Thoracic aorta endothelial cell (primary cell): ENCODE measurements at places on chromosomes 3 and 15. TPM values are rescaled to one million over a fixed set of nuclear protein-coding genes. Genes with fewer than 3 reads are reported as not detected.

The UCN2 gene
- not detected in 2 replicates for total RNA-seq

The C3orf49 gene
- not detected in 2 replicates for total RNA-seq

The TMIE gene
- total RNA-seq = 0.13 and 0.36 TPM in 2 replicates

The ACSBG1 gene
- 0.29 TPM in 1 of 2 replicates, not detected in the other for total RNA-seq

The CELF6 gene
- 0.07 TPM in 1 of 2 replicates, not detected in the other for total RNA-seq

The POC1A gene
- 8.0 and 12.6 TPM in 2 replicates for total RNA-seq

The CLDN11 gene
- total RNA-seq = 7.5 and 191 TPM in 2 replicates

The AP3B2 gene
- not detected in 2 replicates for total RNA-seq

The SLC35G2 gene
- 21.9 and 27.5 TPM in 2 replicates for total RNA-seq

The SEMA5B gene
- total RNA-seq = 0.07 TPM in 1 of 2 replicates, not detected in the other

The CCDC12 gene
- 30.4 and 33.4 TPM in 2 replicates for total RNA-seq

The NUP210 gene
- 0.53 and 17.7 TPM in 2 replicates for total RNA-seq

The FAM81A gene
- total RNA-seq = 0.80 and 1.1 TPM in 2 replicates

The GPR62 gene
- 0.07 TPM in 1 of 2 replicates, not detected in the other for total RNA-seq

The LRTM1 gene
- not detected in 2 replicates for total RNA-seq

The CIP2A gene
- 52.4 and 72.9 TPM in 2 replicates for total RNA-seq

The ZBBX gene
- 0.07 TPM in 1 of 2 replicates, not detected in the other for total RNA-seq

The SERPINI2 gene
- not detected in 2 replicates for total RNA-seq

The IQCH gene
- 2.4 and 2.9 TPM in 2 replicates for total RNA-seq

The SENP8 gene
- 1.1 and 1.9 TPM in 2 replicates for total RNA-seq

The PLSCR4 gene
- 63.7 and 129 TPM in 2 replicates for total RNA-seq

The MME gene
- 16.6 and 25.8 TPM in 2 replicates for total RNA-seq

The P2RY12 gene
- not detected in 2 replicates for total RNA-seq

The ROBO1 gene
- 13.3 and 20.9 TPM in 2 replicates for total RNA-seq

The SLC12A1 gene
- not detected in 2 replicates for total RNA-seq

The CACNA2D3 gene
- under 0.01 TPM in 1 of 2 replicates, not detected in the other for total RNA-seq

The ITPKA gene
- 0.36 and 1.2 TPM in 2 replicates for total RNA-seq

The MYH15 gene
- 0.53 and 0.65 TPM in 2 replicates for total RNA-seq

The TRANK1 gene
- 8.5 and 15.0 TPM in 2 replicates for total RNA-seq

The NEDD4 gene
- total RNA-seq = 64.2 and 64.5 TPM in 2 replicates

The DPPA2 gene
- not detected in 2 replicates for total RNA-seq

The ELP6 gene
- total RNA-seq = 28.2 and 28.4 TPM in 2 replicates

The STRA6 gene
- total RNA-seq = not detected in 2 replicates

The CLRN1 gene
- not detected in 2 replicates for total RNA-seq

The TMF1 gene
- total RNA-seq = 43.1 and 46.7 TPM in 2 replicates
